ENCODE measurements at places on chromosomes 1 and 21.

GRCh38 chr21:31176080-31176551, 137.8 kb upstream of the KRTAP19-8 start:
- DNase-seq: no peak

- DNase-seq: no peak
These were observed 97.2 kb downstream of the WDR64 start for GRCh38 chr1:241749041-241749944.

DNA sequence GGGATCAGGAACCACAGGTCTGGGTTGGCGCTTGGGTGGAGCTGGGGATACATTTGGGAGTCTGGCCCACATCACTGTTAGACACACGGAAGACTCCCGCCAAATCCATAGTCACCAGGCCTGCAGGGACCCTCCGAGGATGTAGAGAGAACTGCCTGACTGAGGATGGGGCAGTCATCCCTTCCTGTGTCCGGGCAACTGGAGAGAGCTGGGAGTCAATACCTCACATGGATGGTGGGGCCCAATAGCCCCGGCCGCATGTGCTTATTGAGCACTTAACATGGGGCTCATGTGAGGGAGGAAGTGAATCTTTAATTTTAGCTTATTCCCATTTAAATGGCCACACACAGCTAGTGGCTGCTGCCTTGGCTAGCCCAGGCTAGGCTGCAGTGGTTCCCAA, 124.5 kb downstream of the TLR5 start:
- DNase-seq: no peak

DNA sequence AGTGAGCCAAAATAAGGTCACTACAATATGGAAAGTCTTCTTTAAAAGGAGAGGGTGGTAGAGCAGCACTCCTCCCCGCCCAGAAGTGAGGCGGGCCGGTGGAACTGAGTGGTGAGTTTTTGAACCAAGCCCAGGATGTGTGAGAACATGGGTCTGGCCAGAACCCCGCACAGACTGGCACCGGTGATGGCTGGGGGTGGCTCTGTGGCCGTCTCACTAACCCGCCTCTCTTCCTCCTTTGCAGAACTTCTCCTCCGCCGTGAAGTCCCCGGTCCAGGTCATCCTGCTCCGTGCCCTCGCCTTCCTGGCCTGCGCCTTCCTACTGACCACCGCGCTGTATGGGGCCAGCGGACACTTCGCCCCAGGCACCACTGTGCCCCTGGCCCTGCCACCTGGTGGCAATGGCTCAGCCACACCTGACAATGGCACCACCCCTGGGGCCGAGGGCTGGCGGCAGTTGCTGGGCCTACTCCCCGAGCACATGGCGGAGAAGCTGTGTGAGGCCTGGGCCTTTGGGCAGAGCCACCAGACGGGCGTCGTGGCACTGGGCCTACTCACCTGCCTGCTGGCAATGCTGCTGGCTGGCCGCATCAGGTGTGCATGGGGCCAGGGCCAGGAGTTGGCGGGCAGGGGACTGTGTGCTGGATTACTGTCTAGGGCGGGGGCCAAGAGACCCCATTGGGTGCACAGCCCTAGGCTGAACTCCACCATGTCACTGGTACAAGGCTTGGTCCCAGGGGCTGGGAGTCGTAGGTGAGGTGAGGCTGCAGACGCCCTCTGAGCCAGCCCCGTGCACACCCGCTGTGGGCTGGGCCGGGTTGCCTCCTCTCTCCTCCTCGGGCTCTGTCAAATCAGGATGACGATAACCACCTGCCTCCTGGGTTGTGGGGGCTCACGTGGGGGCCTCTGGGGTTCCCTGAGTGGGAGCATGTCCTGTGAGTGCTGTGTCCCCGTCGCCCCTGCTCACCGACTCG, 12.4 kb downstream of the TMEM201 start:
- no peak for DNase-seq

- DNase-seq: no peak
These were observed 99.7 kb downstream of the NOS1AP start for GRCh38 chr1:162169031-162169790.

DNA sequence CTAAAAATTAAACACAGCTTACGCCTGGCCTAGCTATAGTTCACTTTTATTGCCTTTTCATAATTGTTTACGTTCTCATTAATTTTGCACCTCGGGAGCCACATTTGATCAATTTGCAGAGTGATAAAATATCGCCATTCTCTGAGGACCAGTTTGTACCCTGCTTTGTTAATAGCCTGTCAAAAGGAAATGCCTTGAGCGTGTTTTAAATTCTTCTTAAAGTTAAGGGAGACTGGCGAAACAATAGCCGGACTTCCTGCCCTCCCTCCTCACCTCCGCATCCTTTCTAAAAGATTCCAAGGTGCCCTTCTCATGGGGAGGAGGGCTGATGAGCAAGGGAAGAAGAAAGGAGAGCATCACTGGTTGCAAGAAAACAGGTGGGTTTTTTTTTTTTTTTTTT, 271.6 kb downstream of the KCNJ6 start:
- no peak for DNase-seq

DNA sequence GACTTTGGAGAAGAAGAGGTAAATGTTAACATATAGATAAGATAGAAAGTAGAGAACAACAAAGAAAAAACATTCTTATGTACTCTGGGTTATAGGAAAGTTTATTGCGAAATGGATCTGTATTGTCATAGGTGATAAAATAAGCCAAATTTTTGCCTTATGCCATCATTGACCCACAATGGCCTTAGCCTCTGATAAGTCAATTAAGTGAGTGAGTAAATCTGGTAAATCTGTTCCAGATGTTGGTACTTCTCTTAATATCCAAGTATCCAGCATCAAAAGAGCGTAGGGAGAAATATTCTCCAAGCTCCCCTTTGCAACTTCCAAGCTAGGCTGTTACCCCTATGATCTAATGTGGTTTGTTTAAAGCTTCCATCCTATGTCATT, 38.3 kb upstream of the CLCA4 start:
- no peak for DNase-seq

DNA sequence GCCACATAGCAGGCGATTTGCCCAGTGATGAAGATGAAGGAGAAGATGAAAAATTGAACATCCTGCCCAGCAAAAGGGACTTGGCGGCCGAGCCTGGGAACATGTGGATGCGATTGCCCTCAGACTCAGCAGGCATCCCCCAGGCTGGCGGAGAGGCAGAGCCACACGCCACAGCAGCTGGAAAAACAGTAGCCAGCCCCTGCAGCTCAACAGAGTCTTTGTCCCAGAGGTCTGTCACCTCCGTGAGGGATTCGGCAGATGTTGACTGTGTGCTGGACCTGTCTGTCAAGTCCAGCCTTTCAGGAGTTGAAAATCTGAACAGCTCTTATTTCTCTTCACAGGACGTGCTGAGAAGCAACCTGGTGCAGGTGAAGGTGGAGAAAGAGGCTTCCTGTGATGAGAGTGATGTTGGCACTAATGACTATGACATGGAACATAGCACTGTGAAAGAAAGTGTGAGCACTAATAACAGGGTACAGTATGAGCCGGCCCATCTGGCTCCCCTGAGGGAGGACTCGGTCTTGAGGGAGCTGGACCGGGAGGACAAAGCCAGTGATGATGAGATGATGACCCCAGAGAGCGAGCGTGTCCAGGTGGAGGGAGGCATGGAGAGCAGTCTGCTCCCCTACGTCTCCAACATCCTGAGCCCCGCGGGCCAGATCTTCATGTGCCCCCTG, 3.3 kb downstream of the ZBTB18 start:
- DNase-seq: no peak

GRCh38 chr1:19313636-19313959, 1.5 kb downstream of the SLC66A1 start:
- DNase-seq: no peak

- DNase-seq: peak; percentile 36
These were observed 9.6 kb downstream of the TARBP1 start for GRCh38 chr1:234469376-234469775.

GRCh38 chr21:39523399-39523798, 71.6 kb downstream of the SH3BGR start:
- DNase-seq: no peak

DNA sequence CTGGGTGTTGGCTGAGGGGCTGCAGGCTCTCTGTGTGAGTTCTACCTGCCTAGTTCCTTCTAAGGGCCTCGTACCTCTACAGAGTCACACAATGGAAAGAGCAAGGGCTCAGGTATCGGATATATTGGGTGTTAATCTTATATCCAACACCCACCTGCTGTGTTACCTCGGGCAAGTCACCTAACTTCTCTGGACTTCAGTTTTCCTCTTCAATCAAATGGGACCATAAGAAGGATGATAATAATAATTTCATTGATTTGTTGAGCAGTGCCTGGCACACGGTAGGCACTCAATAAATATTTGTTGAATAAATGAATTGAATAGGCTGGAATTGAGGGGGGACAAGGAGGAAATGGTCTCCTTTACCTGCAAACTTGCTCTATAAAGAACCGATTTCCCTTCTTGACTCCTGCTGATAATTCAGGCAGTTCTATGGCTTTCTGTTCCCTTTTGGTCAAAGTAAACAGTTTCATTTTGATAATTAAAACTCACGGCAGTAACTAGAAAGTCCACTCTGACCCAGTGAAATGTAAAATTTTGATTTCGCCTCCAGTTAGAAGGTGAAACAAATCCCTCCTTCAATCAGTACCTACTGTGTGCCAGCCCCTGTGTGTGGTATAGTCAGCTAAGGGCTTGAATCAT, 16.5 kb upstream of the MAN1C1 start:
- no peak for DNase-seq

GRCh38 chr21:44925378-44925755, 4.7 kb upstream of the ITGB2 start:
- DNase-seq: no peak

- DNase-seq: peak; percentile 18
These were observed 176.5 kb downstream of the VAV3 start for GRCh38 chr1:107788206-107789202.

GRCh38 chr1:194225821-194226220, 1039.4 kb upstream of the B3GALT2 start:
- no peak for DNase-seq

- DNase-seq: no peak
These were observed 176.1 kb downstream of the BRINP2 start for GRCh38 chr1:177346790-177347359.

DNA sequence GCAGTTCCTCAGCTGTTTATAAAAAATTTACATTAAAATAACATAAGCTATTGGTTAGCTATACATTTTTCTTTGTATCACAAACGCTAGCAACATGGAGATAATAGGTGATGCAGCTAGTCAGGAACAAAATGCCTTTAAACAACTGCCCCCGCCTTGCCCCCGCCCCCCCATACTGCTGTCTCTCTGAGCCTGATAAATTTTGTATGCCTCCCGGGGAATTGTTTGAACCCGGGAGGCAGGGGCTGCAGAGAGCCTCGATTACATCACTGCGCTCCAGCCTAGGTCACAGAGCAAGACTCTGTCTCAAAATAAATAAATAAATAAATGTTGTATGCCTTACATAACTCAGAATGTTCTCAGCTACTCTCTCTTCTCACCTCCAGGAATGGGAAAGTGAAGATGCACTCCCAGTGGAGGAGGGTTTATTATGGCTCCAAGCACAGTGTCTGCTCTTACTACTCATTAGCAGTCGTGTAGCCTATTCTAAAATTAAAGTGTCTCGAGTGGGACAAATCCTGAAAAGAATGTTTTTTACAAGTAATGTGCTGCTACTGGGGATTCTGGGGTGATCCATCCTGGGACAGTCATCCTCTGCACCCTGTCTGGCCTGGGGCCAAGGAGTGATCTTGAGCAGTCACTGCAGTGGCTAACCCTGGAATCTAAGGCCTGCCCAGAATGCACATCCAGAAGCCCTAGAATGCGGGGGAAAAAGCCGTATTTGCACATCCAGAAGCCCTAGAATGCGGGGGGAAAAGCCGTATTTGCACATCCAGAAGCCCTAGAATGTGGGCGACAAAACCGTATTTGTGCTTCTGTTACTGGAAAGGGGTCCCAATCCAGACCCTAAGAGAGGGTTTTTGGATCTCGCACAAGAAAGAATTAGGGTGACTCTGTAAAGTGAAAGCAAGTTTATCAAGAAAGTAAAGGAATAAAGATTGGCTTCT, 39.4 kb upstream of the ZNF496 start:
- no peak for DNase-seq

DNA sequence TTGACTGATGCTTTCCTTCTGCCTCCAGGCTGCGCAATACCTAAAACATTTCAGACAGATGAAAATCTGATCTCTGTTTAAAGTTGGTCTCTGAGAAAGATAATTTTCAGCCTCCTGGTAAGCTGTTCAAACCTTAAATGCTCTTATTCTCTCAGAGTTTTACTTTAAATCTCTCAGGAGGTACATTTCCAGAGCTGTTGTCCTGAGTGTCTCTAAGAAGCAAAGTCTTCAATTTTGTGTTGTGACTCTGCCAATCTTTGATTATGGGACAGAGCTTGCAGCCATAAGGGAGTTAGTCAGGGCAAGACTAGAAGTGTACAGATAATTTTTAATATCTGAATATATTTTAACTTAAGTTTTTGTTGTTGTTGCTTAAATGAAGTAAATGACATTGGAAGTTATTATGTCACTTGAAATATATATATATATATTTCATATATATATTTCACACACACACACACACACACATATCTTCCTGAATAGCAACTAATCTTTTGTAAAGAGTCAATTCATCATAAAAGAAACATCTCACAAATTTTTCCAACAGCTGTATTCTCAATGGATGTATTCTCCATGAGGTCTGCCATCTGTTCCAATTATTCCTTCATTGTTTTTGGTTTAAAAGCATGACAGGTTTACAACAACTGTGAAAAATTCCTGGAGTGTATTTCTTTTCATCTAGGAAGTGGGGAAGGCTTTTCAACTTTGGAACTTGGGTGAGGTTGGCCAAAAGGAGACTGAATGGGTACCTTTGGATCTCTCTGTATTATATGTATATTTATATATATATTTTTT, 259.4 kb downstream of the BACH1 start:
- DNase-seq: no peak

- no peak for DNase-seq
These were observed 59.8 kb downstream of the CRB1 start for GRCh38 chr1:197327776-197328364.

- DNase-seq: no peak
These were observed 629 bp downstream of the PGD start for GRCh38 chr1:10399444-10399941.

DNA sequence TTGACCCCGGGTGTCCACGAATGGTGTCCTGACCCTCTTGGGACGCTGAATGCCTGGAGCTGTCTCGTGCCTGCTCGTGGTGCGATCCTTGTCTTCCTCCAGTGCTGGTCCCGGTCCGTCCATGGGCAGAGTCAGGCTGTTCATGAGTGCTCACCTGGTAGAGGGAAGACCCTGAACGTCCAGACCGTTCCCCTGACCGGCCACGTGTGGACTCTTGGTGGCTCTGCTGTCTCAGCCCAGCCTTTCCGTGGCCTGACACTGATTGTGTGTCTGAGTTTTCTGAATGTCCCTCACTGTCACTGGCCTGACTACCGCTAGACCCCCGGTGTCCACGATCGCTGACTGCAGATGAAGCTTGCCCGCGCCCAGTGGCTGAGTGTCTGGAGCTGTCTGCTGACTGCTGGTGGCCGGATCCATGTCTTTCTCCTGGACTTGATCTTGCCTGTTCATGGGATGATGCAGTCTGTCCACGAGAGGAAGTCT, 11.7 kb downstream of the FLG start:
- DNase-seq: no peak

Measured in NCI-H774 (cell line).